ENCODE measurements at places on chromosomes 4 and X. TPM values are rescaled to one million over a fixed set of nuclear protein-coding genes. Genes with fewer than 3 reads are reported as not detected.

DNA sequence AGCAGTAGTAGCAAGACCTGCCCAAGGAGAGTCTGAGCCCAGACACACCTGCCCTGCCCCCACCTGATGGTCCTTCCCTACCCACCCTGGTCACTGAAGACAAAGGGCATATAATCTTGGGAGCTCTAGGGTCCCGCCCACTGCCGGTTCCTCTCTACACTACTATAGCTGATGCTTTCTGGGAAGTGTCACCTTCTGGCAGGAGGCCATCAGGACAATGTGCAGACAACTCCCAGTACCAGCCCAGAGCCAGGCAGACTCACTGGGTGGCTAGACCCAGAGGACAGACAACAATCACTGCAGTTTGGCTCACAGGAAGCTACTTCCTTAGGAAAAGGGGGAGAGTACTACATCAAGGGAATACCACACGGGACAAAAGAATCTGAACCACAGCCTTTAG is 312.7 kb downstream of the SPRY1 start:
- no peaks in the 10 kb centered on the region for H3K4me1 ChIP-seq
- no peaks in the 10 kb centered on the region for H3K36me3 ChIP-seq
- DNase-seq: no peak
- H3K27ac ChIP-seq: no peak overlapping the region

DNA sequence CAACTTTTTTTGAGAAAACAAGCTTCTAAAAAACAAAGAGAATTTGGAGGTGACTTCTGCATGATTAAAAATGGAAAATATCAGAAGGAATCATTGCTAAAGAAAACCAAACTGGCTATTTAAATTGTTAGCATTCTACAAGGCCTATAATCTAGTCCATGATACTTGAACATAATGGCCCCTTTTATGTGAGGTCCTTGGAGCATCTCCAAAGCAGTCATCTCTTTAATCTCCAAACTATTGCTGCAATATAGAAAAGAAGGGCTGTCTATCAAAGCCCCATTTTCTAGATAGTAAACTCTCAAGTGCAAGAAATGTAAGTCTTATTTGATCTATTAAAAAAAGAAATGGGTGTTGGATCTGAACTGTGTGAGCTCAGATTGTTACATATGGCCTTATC is 615.1 kb downstream of the CENPC start:
- H3K27ac ChIP-seq: no peak overlapping the region
- no peaks in the 10 kb centered on the region for H3K27me3 ChIP-seq
- no peak for DNase-seq
- H3K4me3 ChIP-seq: no peak overlapping the region
- no peaks in the 10 kb centered on the region for H3K4me1 ChIP-seq

- H3K4me3 ChIP-seq: no peak overlapping the region
- H3K27me3 ChIP-seq: peaks cover 5% of the 10 kb centered on the region
- DNase-seq: peak; percentile 70
- H3K27ac ChIP-seq: no peak overlapping the region
These were observed 71.0 kb downstream of the PJA1 start for GRCh38 chrX:69093960-69094871.

DNA sequence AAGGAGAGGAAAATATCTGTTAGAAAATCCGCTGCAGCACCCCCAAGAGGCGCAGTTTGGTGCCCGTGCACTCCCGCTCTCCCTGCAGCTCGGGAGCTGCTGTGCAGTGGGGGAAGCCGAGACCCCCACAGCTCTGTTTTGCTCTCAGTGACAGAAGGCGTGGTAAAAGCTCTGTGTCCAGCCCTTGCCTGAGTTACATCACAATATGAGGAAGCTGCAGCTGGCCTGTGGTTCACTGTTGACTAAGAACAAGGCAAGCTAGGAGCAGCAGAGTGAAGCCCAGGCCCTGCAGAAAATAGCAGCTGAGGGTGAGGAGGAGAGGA is 88.5 kb upstream of the ADRA2C start:
- peaks cover 69% of the 10 kb centered on the region for H3K27me3 ChIP-seq
- H3K4me3 ChIP-seq: no peak overlapping the region
- no peak overlapping the region for H3K27ac ChIP-seq
- DNase-seq: no peak
- H3K4me1 ChIP-seq: no peaks in the 10 kb centered on the region

Gene ENPP6
- total RNA-seq: not detected

DNA sequence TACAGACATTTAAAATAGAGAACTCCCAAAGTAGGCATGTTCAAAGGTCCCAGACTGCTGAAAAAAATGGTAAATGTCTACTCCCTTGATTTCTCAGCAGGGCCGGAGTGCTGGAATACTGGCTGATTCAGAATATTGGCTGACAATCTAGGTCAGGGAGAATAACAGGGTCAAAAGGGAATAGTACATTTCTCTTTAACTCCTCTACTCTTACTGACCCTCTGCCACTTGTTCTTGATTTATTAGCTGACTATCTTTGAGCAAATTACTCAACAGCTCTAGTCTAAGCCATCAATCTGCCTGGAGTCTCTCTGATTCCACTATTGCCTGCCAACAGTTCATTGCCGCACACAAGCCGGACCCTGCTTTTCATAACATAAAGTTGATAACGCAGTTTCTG is 19.7 kb upstream of the NWD2 start:
- H3K27ac ChIP-seq: no peak overlapping the region
- no peaks in the 10 kb centered on the region for H3K27me3 ChIP-seq
- no peak overlapping the region for H3K4me3 ChIP-seq
- no peaks in the 10 kb centered on the region for H3K36me3 ChIP-seq

GRCh38 chrX:47191331-47191730 is 2.3 kb upstream of the UBA1 start:
- peaks cover 10% of the 10 kb centered on the region for H3K36me3 ChIP-seq
- peak overlapping the region; percentile 92 for H3K4me3 ChIP-seq
- H3K27me3 ChIP-seq: peaks cover 11% of the 10 kb centered on the region
- peak overlapping the region; percentile 84 for H3K27ac ChIP-seq
- H3K4me1 ChIP-seq: peaks cover 18% of the 10 kb centered on the region

DNA sequence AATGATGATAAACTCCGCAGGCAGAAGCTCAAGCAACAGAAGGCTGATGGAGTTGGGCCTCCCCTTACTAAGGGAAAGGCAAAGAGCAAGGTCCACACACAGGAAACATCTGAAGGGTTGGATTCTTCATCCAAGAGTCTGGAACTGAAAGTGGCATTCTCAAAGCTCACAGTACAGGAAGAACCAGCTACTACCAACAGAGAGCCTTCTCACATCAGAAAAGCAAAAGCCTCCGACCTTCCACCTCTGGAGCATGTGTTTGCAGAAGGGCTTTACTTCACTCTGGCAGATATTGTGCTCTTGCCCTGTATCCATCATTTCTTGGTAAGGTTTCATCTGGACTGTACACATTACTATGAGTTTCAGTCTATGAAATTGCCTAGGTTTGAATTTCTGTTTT is 10.6 kb downstream of the GSTCD start:
- H3K4me1 ChIP-seq: no peaks in the 10 kb centered on the region
- peaks cover 14% of the 10 kb centered on the region for H3K36me3 ChIP-seq
- DNase-seq: no peak
- no peak overlapping the region for H3K27ac ChIP-seq
- no peak overlapping the region for H3K4me3 ChIP-seq
- no peaks in the 10 kb centered on the region for H3K27me3 ChIP-seq

Gene RADX
- 2.2 TPM for total RNA-seq

Gene ARSJ
- 50.7 TPM for total RNA-seq

Gene HTRA3
- total RNA-seq: not detected

- no peaks in the 10 kb centered on the region for H3K4me1 ChIP-seq
- no peak overlapping the region for H3K27ac ChIP-seq
- DNase-seq: no peak
- no peaks in the 10 kb centered on the region for H3K36me3 ChIP-seq
- no peak overlapping the region for H3K4me3 ChIP-seq
These were observed 1025.5 kb downstream of the RPA4 start for GRCh38 chrX:97909245-97909644.

- no peak for DNase-seq
- peaks cover 40% of the 10 kb centered on the region for H3K4me1 ChIP-seq
- no peaks in the 10 kb centered on the region for H3K27me3 ChIP-seq
- H3K4me3 ChIP-seq: no peak overlapping the region
These were observed 11.7 kb downstream of the KIAA0232 start for GRCh38 chr4:6794189-6794588.

Gene RHOXF1
- total RNA-seq: not detected

DNA sequence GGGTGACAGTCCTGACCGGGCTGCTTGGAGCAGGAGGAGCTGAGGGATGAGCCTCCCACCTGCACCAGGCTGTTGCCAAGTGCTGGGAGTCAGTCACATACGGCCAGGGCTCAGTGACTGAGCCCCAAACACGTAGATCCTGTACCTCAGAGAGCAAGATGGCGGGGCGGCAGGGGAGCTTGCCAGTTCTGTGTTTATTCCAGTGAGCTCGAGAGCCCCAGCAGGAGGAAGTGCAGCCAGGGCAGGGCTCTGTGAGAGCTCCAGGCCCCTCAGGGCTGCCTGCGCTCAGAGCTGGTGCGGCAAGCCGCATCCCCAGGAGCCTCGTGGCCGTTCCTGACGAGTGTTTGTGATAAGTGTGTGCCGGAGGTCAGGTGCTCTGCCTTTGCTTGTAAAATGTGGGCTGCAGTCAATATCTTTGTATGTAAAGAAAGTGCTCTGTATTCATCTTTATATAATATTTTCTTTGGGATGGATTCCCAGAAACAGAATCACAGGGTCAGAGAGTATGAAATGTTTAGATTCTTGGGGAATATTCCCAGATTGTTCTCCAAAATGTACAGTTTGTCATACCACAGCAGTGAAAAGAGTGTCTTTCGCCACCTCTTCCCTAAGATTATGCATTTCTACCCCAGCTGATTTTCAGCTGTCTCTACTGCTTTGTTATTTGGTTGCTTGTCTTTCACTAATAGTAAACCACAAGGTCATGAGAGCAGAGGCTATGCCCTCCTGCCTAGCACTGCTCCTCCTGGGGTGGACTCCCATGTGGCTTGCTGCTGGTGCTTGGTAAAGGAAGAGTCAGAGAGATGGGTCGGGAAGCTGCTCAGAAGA is 50.3 kb downstream of the NELFA start:
- peaks cover 86% of the 10 kb centered on the region for H3K36me3 ChIP-seq
- H3K4me3 ChIP-seq: no peak overlapping the region
- H3K27ac ChIP-seq: peak overlapping the region; percentile 18
- no peaks in the 10 kb centered on the region for H3K27me3 ChIP-seq
- no peak for DNase-seq

All from MCF 10A (cell line).